ENCODE measurements at places on chromosomes 11 and 22. TPM values are rescaled to one million over a fixed set of nuclear protein-coding genes. Genes with fewer than 3 reads are reported as not detected.

The DEFB108B gene
- not detected for total RNA-seq

The FOLR3 gene
- total RNA-seq: not detected

The KRTAP5-9 gene
- total RNA-seq: not detected

The USP2 gene
- 0.68 TPM for total RNA-seq

The RRP8 gene
- 31.6 TPM for total RNA-seq

The TNNT3 gene
- 0.14 TPM for total RNA-seq

The CNGA4 gene
- total RNA-seq: 0.07 TPM

The OR52A5 gene
- total RNA-seq: not detected

The ADM2 gene
- 0.64 TPM for total RNA-seq

The OVOL1 gene
- 0.08 TPM for total RNA-seq

Measured in A549 treated with GW870086 at 1 μM for 4 hours (cell line).